ENCODE measurements at places on chromosomes 2 and 18.

DNA sequence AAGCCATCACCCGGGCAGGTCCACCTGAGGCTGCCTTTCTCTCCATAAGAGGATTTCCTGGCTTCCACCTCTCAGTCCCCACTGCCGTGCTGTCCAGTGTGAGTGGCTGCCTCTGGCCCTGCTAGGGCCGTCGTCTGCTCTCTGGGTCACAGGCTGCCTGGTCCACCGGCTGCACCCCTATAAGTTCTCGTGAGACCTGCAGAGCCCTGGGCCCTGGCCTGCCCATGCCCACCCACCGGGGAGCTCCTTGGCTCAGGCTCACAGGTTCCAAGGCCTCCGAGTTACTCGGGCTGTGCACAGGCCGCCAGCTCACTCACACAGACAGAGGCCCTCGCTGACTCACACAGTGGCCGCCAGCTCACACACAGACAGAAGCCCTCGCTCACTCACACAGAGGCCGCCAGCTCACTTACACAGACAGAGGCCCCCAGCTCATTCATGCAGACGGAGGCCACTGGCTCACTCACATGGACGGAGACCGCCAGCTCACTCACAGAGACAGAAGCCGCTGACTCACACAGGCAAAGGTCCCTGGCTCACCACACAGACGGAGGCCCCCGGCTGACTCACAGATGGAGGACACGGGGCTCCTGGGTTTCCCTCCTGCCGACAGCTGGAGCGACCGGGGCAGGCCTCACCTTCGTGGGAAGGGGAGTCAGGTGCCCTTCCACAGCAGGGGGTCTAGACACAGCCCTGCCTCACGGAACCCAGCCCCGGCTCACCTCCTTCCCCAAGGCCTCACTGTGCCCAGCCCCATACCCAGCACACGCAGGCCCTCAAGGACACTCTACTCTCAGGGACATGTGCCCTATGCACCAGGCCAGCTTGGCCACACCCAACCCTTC, 334.1 kb upstream of the MYT1L start:
- no peak for DNase-seq

GRCh38 chr18:62198259-62198658, 11.2 kb downstream of the RELCH start:
- DNase-seq = no peak

GRCh38 chr2:205199165-205199850, 483.0 kb upstream of the NRP2 start:
- no peak for DNase-seq

GRCh38 chr2:239190361-239190760, 210.5 kb downstream of the HDAC4 start:
- no peak for DNase-seq

GRCh38 chr2:30456106-30456505, 9.1 kb downstream of the LCLAT1 start:
- DNase-seq = no peak

- no peak for DNase-seq
Observed at GRCh38 chr2:46481198-46482193, 2.1 kb downstream of the TMEM247 start.

GRCh38 chr18:67919316-67919715, 402.8 kb upstream of the DSEL start:
- DNase-seq = no peak

DNA sequence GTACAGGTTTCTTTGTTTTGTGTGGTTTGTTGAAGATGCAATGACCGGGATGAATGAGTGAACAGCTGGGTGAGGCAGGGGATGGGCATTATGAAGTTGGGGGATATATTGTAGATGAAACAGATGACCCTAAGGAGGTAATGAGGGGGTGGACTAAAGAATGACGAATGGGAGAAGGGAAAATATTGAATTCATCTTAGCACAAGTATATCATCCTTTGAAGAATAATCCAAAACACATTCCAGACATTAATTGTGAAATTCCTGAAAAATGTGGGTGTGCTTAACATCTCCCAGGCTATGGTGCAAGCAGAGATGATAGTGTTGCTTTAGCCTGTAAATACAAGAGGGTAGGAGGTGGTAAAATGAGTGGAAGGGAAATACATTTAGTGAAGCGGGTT, 5.8 kb downstream of the CRIM1 start:
- DNase-seq = no peak

Data from NCI-H2107 (cell line).